Esophagus squamous epithelium (tissue), 5 donors: ENCODE measurements at places on chromosomes 1 and 21.

- DNase-seq, result no peak
Measured at GRCh38 chr21:24825348-24825747, 781.9 kb downstream of the MRPL39 start.

DNA sequence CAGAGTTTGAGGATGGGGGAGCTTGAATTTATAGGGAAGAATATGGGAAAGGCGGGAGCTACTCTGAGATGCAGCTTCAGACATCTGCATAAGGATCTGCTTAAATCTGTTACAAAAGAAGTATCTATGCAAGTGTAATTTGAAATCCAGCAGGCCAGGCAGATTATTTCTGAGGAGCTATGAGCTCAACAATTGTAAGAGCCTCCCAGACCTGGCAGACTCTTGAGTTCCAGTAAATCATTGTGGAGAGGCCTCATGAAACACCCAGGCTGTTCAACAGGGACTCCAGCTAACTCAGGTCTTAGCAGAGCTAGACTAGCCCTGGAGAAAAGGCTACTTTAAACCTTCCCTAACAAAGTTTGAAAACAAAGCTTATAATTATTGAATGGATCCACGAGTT is 647.5 kb upstream of the CHRM3 start:
- no peak for DNase-seq

- DNase-seq, result no peak
Measured at GRCh38 chr1:22969304-22969709, 3.4 kb downstream of the LACTBL1 start.

DNA sequence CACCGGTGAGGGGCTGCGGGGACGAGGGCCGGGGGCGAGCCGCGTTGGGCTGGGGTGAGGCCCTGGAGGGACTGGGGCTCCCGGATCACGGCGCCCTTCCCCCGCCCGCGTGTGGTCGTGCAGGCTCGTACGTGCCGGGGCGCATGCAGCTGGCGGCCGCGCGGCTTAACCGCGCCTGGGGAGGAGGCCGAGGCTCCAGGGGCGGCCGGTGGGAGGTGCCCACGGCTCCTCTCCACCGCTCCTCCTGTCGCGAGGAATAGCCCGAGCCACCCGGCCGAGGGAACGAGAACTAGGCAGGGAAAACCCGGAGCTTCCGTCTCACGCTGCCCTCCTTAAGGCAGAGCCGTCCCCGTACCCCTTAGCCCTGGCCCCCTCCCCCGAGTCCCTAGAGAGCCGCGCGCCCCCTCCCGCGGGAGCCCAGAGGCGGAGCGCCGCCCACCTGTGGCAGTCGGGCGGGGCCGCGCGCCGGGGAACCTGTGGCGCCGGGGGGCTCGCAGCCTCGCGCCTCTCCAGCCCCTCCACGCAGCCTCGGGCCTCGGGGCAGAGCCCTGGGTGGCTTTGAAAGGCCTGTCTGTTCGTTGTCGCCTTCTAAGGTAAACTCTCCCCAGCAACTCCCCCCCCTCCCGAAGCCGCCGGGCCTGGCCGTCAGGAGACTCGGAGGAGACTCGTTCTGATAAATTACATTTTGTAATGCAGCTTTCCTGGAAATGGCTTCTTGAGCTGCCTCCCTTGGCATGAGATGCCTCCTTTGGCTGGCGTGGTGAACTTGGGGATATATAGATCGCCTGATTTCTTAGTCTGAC is 746 bp downstream of the AK4 start:
- DNase-seq, result no peak

DNA sequence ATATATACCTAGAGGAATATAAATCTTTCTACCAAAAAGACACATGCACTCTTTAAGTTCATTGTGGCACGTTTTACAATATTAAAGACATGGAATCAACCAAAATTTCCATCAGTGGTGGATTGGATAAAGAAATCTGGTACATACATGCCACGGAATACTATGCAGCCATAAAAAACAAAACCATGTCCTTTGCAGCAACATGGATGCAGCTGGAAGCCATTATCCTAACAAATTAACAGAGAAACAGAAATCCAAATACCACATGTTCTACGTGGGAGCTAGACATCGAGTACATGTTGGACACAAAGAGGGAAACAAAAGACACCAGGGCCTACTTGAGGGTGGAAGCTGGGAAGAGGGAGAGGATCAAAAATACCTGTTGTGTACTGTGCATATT is 33.0 kb upstream of the B3GALT2 start:
- DNase-seq, result no peak

DNA sequence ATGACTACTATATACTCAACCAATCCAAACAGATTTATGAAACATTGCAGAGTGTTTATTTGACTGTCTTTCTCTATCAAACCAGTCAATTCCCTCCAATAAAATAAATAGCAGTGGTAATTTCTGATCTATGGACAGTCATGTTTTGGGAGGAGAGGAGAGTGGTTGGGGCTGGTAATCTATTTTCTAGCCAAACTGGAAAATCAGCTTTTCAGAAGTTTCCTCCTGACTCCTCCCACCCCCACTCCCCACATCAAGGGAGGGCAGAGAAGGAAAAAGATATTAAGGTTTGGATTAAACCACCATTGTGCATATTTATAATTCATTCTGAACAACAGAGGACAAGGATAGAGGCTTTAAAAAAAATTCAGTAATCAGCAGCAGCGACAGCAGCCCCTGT is 69.4 kb upstream of the SOX13 start:
- no peak for DNase-seq

DNA sequence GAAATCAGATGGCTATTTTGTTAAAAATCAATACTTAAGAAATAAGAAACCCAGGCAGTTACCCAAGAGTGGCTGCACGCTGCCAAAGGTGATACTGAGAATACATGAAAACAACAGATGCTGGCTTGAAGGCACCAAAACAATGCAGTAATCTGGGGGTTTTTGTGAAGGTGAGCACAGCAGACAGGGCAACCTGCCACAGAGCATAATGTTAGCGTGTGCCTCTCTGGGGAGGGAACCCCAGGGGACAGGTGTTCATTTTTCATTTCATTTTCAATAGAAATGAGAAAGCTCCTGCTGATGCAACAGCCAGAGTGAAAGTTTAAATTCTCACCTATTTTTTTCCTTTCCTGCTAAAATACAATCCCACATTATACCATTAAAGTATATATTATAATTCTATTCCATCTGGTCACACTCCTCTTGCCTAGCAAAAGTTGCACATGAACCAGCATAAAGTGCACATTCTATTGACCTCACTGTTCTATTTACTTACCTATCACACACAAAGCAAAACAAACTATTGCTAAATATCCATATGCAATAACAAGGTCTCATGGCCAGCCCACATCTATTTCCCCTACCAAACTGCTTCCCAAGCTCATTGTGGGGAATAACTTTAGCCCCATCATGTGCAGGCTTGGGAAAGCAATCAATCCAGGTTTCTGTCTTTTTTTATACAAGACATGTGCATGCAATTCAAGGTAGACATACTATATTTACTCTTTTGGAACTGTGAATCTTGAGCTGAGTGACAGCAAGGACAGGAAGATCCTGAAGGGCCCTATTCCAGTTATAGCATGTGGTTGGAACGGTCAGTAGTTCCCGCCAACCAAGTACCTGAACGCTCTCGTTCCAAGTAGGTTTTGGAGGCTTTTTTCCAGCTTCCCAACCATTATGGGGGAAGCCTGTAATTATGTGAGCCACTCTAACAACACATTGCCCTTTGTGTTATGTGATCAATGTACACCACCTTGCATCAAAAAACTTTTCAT is 173.6 kb downstream of the RERE start:
- no peak for DNase-seq

DNA sequence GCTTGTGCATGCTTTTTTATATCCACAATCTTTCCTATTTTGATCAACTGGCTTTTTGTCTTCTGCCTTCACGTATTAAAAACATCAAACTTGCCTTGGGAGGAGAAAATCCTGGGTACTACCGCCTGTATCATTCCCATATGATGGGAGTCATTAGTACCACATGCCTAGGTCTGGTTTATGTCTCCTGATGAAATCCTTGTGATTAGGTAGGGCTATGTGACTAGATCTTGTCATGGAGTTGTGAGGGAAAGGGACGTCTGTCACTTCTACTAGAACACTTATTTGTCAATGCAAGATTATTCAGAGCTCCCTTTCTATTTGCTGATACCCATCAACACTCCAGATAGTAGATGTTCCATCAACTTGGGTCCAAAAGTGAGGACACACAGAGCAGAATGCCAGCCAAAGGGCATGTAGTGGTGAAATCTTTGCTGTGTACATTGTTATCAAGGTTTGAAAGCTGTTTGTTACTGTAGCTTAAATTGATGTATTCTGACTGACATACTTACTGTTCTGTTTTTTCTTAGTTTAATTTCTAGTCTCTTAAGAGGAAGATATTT is 621.8 kb upstream of the NR5A2 start:
- no peak for DNase-seq

- DNase-seq, result no peak
Measured at GRCh38 chr21:43720539-43721166, 1.7 kb downstream of the PDXK start.

DNA sequence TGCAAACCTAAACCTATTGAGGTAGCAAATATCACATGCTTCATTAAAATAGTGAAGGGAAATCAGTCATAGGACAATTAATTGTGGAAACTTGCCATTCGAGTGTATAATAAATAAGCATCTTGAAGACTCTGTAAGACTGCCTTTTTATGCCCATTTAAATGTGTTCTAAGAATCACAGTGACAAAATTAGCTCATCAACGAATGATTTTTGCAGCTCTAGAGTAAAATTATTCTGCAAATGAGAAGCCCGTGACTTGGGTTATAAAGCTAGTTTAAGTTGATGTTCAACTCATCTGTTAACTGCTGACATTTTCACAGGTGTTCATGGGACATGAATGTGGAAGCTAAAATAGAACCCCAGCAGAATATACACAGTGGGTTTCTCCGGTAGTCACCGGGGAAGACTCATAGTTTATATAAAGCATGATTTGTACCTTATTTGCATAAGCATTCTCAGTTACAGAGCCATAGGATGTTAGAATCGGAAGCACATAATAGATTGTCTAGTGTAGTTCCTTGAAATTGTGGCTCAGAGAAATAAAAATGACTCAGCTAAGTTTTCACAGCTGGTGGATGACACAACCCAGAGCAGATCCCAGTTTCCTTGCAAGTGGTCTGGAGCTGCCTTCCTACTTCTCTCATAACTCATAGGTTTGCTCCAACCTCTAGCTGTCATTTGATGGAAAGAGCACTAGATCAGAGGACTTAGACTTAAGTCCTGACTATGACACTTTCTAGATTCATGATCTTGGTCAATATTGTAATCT is 107.3 kb downstream of the UCHL5 start:
- no peak for DNase-seq

GRCh38 chr1:7348073-7348472 is 423.0 kb upstream of the VAMP3 start:
- no peak for DNase-seq

DNA sequence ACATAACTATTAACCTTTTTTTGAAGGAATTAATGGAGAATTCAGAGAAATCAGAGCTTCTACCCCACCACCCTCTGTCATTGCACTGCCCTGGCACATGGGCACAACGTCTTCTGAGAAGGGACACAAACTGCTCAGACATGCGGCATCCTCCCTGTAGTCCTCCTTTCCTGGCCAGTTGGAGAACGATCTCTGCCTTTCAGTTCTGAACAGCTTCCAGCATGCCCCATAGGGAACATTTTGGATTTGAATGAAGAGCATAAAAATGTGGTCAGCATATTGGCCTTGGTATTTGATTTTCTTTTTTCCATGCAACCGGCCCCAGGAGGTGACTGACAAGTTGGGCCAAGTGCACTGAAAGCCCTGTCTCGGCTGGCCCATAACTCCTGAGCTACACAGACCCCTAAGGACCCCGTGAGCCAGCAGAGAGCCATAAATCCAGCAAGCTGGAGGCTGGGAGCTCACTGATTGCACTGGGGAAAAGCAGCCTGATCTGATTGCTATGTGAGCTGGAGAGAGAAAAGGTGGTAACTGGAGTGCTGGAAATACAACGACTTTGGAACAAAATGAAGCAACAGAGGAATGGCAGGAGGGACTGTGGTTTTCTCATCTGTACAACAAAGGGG is 10.9 kb upstream of the BLACAT1 start:
- DNase-seq, result no peak

DNA sequence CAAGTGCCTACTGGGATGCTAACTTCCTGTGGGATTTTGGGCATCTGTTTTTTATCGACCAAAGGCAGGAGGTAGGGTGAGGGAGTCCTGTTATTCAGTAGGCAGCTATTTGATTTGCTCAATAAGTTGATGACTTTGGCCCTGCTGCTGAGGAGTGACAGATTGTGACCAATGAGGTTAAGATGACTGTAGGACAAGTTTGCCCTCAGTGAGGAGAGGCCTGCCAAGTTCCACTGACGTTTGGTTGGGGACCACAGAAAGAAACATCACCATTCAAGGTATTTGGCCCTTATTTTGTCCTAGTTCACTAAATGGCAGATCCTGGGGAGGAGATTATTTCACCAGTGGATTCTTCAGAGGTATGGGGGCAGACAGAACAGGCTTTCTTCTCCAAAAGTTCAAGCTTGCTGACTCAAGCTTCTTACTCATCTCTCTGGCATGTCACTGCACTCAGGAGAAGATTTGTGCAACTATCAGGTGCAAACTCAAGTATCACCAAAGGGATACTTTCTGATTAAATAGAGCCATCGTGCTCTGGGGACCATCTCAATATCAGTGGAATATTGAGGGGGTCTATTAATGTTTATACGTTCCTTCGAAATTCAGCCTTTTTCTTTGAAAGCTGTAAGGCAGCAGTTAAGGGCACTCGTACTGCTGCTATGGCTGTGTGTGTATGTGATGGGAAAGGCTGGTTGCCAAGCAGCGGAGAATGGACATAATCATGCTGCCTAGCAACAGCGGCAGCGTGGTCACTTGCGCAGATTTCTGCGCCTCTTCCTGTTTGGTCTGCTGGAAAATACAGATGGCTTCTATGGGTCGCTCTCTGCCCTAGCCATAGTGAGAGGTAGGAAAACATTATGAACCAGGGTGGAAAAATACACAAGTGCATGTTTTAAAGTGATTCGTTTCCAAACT is 78.7 kb downstream of the PBX1 start:
- DNase-seq, result no peak

DNA sequence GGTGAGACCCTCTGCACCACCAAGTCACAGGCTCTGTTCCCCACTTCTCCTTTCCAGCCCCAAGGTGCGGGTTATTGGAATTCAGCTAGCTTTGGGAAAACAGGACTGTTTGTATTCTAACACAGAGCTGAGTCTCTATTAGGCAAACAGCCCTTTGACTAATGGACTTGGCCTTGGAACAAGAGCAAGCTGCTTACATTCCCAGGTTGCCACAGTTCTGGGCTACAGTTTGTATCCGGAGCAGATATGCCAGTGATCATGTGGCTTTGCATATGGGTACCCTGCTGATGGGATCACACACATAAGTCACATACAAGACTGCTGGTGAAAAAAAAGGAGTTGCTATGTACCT is 110.5 kb upstream of the COA6 start:
- DNase-seq, result no peak

GRCh38 chr1:11570821-11571380 is 83.3 kb downstream of the FBXO2 start:
- no peak for DNase-seq

DNA sequence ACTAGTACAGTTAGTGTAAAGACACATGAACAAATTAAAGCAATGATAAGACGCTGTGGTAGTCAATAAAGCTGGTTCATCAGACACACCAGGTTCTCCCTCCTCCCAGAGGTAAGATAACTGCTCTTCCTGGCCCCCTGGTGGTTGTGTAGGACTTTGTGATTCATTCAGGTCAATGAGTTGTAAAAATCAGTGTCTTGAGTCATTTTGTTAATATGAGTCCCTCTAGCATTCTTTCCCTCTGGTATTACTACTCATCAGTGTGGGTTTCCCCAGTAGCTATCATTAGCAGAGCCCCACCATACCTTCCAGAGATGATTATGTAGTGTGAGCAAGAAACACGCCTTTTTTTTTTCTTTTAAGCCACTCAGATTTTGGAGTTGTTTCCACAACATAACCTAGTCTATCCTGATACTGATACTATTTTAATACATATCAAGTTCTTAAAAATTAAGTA is 3.6 kb upstream of the SETDB1 start:
- no peak for DNase-seq
